ENCODE measurements at places on chromosomes 4 and X.

DNA sequence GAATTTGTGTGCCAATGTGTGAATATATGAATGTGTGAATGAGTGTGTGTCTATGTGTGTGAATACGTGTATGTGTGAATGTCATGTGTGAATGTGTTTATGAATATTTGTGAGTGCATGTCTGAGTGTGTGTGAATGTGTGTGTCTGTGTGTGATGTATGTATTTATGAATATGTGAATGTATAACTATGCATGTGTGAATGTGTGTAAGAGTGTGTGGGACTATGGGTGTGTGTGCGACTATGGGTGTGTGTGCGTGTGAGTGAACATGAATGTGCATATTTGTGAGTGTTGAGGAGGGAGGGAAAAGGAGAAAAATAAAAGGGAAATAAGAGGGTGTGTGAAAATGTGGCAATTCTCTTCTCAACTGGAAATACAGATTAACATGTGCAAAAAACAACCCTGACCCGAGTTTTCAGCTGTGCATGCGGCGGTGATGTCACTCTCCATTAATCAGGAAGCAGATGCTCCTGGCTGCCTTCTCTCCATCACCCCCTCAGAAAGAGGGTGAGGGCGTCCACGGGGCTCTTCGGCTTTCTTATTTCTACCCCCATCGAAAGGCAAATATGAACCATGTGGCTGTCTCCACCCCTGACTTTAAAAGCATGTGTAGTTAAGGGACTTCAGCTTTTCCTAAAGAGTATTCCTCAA, 219.8 kb downstream of the MAML3 start:
- no peak for DNase-seq

DNA sequence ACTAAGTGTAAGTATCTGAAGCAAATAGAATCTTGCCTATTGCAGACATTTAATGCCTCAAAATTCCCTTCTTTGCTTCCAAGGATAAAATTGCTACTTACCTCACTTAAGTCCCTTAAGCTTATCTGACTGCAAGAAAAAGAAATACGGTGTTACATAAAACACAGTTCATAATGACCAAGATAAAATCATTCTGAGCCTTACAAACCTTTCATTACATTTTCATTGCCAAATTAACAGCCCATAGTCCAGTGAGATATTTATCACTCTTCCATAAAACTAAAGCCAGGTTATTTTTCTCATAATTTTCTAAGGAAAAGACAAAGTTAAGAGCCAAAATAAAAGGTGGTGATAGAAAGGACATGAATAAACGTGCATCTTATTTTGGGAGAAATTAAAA, 74.9 kb upstream of the ZNF518B start:
- no peak for DNase-seq

DNA sequence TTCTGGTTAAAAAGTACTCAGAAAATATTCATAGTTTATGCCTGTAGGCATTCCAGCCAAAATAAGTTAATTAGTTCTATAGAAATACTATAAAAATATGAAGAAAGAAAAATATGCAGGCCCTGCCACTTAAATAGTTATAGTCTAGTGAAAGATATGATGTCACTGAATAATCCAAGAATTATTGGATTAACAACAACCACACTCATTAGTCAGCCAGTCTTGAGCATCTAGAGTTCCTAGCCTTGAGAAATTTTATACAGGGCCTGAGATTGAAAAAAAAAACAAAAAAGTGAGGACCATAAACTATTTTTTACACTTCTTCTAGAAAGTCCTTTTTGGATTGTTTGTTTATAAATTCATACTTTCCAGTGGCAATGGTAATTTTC, 823.0 kb downstream of the FAT4 start:
- DNase-seq: no peak

- no peak for DNase-seq
Observed at GRCh38 chr4:19508442-19508841, 743.3 kb upstream of the SLIT2 start.

DNA sequence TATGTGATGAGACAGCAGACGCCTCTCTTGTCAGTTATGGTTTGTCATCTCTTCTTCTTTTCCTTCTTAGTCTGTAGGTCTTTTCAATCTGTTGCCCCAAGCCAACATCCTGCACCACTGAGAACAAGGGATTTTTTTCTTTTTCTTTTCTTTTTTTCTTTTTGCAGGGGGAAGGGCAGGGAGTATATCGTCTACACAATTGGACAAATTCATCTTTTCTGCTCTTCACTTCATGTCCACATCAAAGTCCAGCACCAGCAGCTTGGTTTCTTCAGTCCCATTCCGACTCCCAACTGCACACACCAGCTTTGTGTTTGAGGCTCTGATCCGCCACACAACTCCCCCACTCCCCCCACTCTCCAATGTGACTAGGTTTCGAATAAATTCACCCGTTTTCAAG, 213.2 kb downstream of the FBXW7 start:
- no peak for DNase-seq

GRCh38 chrX:136380010-136380769, 79.4 kb downstream of the ADGRG4 start:
- no peak for DNase-seq

DNA sequence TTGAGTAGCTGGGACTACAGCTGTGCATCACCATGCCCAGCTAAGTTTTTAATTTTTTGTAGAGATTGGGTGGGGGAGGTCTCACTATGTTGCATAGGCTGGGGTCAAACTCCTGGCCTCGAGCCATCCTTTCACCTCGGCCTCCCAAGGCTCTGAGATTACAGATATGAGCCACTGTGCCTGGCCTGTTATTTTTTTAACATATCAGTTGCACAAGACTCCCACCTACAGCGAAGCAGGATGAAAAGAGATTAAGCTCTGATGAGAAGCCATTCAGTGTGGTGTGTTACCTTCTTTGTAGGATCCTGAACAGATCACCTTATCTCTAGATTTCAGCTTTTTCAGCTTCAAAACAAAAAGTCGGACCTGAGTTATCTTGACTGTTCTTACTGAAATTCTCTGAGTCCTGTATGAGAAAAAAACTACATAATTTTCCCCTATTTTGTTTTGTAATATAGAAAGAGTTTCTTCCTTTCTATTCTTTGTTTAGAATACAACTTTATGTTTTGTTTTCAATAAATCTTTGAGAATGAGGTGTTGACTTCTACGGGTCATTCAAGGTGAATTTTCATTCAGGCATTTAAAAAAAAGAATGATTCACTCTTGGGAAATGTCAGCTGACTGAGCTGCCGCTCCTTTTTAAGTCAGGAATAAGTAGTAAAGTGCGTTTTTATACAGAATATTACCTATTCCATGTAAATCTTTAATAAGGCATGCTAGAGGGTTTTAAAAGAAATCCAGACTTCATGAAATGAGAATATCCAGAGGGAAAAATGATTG, 134.6 kb downstream of the ARSF start:
- DNase-seq: no peak

GRCh38 chrX:37752936-37753335, 26.9 kb upstream of the CYBB start:
- no peak for DNase-seq

DNA sequence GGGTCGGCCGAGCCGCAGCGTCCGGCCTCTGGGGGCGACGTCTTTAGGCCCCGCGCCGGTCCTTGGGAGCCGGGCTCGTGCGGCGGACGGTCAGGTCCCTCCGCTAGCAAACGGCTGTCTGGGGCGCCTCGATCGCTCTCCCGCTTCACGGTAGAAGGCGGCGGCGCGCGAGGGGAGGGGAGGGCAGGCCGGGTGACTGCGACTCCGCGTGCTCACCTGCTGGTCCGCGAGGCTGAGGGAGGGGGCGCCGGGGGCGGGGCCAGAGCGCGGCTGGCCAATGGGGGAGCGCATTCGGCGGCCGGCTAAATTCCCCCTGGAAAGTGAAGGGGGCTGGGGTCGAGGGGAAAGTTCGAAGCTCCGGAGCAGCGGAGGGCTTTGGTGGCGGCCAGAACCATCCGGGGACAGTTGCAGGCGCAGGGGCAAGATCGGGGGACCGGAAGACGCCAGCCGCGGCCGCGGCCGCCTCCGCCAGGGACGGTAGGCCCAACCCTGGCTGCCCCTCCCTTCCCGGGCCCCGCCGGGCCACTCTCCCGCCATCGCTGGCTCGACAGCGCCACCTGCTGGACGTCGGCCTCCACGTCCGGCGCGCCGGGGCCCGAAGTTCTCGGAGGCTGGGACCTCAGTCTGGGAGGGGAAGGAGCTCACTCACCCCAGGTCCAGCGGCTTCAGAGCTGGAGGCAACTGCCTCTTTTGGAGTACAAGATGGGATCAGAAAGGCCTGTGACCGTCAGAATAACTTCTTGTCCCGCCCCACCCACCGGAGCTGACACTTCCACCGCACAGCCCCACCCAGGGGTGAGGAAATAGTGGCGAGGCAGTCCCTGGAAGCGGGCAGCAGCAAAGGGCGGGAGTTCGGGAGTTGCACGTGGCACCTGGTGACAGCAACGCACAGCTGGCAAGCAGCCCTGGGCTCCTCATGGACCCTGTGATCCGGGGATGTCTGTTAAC, 49.9 kb downstream of the ELF4 start:
- DNase-seq: peak; percentile 80

DNA sequence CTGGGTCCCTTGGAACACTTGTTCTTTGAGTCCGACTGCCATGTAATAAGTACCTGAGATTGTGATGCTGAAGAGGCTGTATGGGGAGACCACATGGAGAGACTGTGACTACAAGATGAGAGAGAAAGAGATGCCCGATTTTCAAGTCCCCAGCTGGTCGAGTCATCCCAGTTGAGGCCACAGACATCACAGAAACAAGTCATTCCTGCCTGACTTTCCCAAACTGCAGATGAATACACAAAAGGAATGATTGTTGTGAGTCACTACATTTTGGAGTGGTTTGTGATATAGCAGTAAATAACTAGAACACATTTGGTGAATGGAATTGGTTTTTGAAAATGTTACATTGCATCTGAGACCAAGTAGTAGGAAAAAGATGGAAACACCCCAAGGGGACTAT, 9.0 kb upstream of the YIPF7 start:
- no peak for DNase-seq

DNA sequence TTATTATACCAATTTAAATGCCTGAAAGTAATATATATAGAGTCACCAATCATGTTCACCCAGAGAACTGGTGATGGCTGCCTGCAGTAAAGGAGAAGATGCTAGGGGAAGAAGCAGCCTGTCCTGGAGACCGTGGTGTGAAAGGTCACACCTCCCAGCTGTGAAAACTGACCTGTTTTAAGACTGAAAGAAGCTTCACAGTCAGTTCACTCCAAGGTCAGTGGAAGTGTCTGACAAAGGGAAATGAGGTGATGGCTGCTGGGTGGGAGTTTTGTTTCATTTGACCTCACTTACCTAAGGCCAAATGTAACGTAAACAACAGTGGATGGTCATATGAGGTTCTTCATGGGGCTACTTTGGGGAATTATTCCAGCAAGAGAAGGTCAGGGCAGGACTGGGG, 352.1 kb upstream of the GATB start:
- DNase-seq: no peak

- DNase-seq: no peak
Observed at GRCh38 chr4:153140294-153140693, 63.9 kb upstream of the TRIM2 start.

- no peak for DNase-seq
Observed at GRCh38 chr4:111602848-111603247, 542.4 kb upstream of the FAM241A start.

DNA sequence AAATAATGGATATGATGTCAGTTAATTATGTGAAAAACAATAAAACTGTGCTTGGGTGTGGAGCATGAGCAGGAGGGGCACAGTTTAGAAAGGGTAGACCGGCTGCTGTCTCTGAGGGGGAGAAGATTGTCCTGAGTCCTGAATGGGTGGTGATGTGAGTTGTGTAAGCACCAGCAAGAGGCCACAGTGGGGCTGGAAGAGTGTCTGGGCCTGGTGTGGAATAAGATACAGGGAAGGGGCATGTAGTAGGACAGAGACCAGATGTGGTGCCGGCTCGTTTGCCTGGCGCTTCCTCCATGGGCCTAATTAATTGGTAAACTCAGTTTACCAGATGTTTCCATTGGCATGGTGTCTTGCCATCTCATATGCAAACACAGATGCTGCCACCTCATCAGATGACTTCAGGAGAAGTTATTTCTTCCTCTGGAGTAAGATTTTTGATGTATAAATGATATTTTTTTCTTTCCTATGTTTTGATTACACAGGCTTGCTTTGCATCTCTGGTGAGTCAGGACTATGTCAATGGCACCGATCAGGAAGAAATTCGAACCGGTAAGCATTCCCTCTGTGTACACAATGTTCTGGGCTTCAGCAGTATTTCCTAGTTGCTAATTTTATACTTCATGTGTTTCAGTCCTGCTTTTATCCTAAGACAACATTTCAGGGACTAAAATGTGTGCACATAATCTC, 5.1 kb downstream of the MED28 start:
- DNase-seq: no peak

DNA sequence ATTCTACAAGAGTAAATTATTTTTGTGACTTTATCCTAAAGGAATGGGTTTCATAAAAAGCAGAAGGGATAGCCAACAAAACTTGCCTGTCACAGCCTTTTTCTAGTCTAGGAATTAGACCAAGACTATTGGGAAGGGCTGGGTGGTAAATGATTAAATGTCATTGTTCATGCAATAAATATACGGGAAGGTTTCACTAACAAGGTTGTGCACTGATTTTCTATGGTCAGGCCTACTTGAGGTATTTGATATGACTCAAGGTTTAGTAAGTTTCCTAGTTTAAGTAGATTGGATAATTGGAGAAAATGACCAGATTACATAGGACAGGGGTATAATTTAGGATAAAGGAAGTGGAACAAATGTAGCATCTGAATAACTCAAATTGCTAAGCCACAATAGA, 249.1 kb upstream of the BMP3 start:
- DNase-seq: no peak
